Anterior cingulate cortex (tissue), 58 donors: ENCODE measurements at places on chromosomes 2 and 18.

- DNase-seq = no peak
Observed at GRCh38 chr2:121334581-121335293, 49.7 kb upstream of the TFCP2L1 start.

- no peak for DNase-seq
Observed at GRCh38 chr18:76450452-76451395, 44.3 kb downstream of the ZNF516 start.

- DNase-seq = no peak
Observed at GRCh38 chr2:224260372-224261020, 141.4 kb downstream of the FAM124B start.

DNA sequence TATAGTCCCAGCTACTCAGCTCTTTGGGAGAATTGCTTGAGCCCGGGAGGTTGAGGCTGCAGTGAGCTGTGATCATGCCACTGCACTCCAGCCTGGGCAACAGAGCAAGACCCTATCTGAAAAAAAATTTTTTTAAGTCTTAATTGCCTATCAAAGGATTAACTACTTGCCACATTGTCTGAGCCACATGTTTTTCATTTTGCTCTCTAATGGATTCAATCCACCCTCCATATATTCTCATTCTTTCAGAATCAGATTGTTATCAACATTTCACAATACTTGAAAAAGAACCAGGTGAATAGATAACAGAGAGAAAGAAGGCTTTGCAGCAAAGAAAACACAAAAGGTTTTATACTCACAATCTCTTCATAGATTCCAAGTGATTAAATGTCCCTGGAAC lies 61.0 kb downstream of the PXDN start:
- no peak for DNase-seq

- DNase-seq = no peak
Observed at GRCh38 chr2:238865015-238865719, 17.3 kb downstream of the TWIST2 start.

DNA sequence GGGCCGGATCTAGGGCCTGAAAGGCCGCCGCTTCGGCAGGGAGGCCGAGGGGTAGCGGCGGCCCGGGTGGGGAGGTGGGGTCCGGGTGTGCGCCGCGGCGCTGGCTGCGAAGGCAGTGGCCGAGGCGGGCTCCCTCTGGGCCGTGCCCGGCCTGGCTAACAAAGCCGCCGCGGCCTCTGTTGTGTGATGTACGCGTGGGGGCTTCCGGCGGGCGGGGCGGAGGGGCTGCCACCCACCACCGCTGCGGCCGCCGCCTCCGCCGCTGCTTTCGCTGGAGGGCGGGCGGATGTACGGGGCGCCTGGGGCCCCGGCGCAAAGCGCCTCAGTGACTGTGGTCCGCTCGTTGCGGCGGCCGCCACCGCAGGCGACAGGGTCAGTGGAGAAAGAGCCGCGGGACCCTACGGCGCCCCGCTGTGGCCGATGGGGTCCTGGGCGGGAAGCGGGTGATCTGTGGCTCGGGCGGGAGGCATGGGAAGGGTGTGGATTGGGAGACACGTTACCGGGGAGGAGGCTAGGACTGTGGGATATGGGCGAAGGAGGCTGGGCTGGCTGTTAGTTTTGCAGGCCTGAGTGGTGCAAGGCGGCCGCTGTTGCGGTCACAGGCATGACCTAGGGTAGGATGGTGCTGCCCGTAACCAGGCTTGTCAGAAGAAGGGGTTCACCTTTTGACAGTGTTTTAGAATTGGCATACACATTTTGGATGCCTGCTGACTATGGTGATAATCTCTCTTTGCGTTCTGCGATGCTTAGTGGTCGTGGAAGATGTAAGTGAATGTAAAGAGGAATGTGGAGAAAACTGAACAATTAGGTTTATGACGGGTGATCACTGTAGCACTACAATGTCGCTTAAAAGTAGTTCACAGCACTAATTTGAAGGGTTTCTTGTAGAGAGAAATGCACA lies 662 bp downstream of the BZW1 start:
- peak; percentile 41 for DNase-seq

GRCh38 chr2:60957643-60958042 lies 59.9 kb upstream of the PEX13 start:
- DNase-seq = no peak

DNA sequence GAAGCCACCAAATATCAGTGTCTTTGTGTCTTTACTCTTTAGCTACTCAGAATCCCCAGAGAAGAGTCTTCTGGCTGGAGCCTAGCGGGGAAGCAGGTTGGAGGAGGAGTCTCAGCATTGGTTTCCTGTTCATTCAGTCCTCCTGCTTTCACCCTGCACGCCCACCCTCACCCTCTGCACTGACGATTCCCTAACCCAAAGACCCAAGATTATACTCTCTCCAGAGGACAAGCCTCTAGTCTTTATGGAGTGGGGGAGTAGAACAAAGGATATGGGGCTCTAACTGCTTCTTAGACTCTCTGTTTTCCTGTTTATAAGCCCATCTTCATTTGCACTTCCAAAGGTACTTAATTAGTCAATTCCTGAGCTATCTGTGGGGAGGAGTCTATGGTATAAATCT lies 338.8 kb downstream of the AGPS start:
- DNase-seq = no peak

DNA sequence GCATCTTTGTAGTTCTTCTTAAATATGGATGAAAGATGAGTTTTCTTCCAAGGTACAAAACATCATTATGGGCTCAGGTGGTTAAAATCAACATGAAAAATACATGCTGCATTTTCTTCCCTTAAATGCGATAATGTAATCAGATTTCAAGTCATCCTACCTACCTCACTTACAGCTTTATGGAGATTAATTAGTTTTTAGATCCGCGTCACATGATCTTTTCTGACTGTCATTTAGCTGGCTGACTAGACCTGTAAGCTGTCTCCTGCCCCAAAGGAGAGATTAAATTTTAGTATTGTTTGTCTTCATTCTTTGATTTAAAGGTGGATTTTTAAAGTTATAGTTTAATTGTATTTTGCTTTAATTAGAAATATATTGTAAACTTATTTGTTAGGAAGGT lies 678.0 kb upstream of the ZEB2 start:
- no peak for DNase-seq

GRCh38 chr18:54125429-54125828 lies 99.0 kb downstream of the MBD2 start:
- DNase-seq = no peak

- no peak for DNase-seq
Observed at GRCh38 chr2:96824079-96824870, 8.2 kb downstream of the CNNM3 start.

DNA sequence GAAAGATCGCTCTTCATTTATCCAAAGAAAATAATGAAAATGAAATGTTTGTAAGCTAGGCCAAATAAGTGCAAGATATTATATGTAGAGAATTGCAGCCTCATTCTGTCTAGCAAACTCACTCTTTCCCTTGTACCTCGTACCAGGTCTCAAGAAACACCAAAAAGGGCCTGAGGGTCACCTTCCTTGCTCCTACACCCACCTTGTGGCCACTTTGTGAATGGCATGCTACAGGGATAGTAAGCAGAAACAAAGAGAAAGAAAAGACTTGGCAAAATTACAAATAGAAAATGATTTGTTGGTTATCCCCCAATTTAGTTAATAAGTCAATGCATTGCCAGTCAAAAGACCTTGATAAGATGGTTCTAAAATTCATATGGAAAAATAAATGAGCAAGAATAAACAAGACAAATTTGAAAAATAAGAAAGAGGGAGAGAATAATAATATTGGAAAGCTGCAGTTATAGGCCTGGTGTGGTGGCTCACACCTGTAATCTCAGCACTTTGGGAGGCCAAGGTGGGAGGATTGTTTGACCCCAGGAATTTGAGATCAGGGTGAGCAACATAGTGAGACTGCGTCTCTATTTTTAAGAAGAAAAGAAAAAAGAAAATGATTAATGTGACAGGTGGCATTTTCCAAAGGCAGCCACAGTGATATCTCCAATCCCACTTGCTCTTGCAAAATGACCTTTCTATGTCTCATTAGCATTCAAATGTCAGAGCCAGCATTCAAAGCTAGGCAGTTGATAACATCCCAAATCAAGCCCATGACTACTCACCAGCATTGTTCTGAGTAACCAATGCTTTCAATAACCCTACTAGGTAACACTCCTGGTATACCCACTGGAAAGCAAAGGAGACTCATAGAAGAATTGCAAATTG lies 38.8 kb upstream of the BMP10 start:
- DNase-seq = peak; percentile 24

GRCh38 chr2:41314511-41315070 lies 733.2 kb upstream of the PKDCC start:
- DNase-seq = no peak

- no peak for DNase-seq
Observed at GRCh38 chr18:40698129-40698528, 1256.9 kb upstream of the PIK3C3 start.

- no peak for DNase-seq
Observed at GRCh38 chr2:164420787-164421186, 200.5 kb downstream of the GRB14 start.
